ENCODE measurements at places on chromosomes 13 and 19.

DNA sequence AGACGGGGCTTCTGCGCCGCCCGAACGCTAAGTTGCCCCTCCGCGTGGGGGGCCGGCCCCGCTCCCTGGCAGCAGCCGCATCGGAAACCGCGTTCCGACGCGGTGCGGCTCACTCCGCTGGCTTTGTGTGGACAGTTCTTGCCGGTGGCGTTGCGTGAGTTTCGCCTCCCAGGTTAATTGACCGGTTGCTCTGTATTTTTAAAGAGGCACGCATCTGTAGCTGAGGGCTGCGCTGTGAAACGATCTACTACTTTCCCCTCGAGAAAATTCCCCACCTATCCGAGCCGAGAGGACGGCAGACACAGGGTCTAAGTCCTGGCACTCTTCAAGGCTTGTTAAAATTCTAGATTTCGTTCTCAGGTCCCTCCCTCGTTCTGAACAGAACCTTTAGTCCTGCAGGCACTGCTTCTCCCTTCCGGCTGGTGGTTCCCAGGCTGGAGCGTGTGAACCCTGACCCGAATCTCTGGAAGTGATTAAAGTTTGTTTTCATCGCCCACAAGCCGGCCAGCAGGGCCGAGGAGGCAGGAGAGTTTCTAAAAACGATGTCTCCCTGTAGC is 933 bp downstream of the ARHGEF7 start:
- DNase-seq, result no peak

GRCh38 chr13:95367309-95367843 is 66.1 kb upstream of the ABCC4 start:
- DNase-seq, result no peak

- DNase-seq, result no peak
Observed at GRCh38 chr19:13610039-13610691, 103.9 kb upstream of the CACNA1A start.

DNA sequence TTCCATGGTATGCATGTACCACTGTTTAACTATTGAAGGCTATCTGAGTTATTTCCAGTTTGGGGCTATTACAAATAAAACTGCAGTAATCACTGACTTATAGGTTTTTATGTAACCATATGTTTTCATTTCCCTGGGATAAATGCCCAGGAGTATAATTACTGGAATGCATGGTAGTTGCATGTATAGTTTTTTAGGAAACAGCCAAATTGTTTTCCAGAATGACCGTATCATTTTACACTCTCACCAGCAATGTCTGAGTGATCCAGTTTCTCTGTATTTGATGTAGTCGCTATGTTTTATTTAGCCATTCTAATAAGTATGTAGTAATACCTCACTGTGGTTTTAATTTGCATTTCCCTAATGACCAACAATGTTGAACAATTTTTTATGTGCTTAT is 42.0 kb downstream of the CYSLTR2 start:
- DNase-seq, result no peak

DNA sequence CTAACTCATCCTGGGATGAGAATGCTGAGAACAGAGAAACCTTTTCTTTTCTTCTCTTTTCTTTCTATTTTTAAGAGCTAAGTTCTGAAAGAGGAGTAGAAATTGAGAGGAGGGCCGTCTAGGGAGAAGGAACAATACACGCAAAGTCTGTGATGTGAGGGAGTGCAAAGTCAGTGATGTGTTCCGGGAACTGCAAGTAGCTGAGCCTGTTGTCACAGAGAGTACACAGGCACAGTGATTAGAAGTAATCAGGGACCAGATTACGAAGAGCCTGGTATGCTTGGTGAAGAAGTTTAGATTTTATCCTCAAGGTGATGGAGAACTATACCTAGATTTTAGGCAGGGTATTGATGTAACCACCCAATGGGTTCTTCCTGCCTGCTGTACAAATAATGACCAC is 32.0 kb upstream of the CXCL17 start:
- no peak for DNase-seq

GRCh38 chr13:32334671-32335070 is 19.4 kb downstream of the BRCA2 start:
- DNase-seq, result no peak

- DNase-seq, result no peak
Observed at GRCh38 chr13:47291107-47291656, 394.3 kb upstream of the HTR2A start.

GRCh38 chr13:36374063-36374462 is 27.9 kb upstream of the SPART start:
- no peak for DNase-seq

DNA sequence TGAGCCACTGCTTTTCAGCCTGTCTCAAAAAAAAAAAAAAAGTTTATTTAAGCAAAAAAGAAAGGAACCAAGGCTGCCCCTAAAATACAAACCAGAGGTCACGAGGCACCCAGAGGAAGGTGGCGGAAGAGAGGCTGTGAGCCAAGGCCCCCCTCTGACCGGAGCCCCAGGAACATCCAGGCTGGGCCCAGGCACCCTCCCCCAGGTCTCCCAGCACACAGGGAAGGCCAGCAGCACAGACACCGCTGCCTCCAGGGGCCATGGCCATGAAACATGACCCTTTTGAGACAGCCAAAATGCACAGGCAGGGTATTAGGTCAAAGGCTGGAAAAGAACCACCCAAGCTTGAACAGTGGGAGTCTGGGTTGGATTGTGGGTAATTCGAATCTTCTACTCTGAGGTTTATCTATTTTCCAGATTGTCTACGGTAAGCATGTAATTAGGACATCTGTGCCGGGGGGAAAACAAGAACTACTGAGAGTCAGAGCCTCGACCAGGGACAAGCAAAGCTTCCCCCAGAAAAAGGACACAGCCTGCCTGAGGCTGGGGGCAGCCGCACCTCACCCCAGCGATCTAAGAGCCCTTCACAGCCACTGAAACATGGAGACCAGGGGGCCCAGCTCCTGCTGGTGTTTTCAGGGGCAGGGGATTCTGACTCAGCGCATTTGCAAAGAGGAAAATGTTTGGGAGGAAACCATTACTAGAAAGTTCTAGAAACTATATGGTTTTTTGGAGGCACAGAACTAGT is 8.4 kb downstream of the PEX11G start:
- DNase-seq, result no peak

DNA sequence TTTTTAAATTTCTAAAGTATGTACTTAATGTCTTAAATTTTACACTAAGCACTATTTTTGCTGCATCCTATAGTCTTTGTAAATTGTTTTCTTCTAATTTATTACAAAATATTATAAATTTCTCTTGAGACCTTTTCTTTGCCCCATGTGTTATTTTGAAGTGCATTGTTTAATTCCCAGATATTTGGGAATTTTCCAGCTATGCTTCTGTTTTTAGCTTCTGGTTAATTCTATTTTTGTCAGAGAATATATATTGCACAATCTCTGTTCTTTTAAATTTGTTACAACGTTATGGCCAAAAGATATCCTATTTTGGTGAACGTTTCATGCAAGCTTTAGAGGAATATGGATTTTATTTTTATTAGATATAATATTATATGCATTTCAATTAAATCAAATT is 917.4 kb upstream of the MIR17HG start:
- DNase-seq, result no peak

- DNase-seq, result no peak
Observed at GRCh38 chr13:73074014-73074413, 15.2 kb downstream of the KLF5 start.

DNA sequence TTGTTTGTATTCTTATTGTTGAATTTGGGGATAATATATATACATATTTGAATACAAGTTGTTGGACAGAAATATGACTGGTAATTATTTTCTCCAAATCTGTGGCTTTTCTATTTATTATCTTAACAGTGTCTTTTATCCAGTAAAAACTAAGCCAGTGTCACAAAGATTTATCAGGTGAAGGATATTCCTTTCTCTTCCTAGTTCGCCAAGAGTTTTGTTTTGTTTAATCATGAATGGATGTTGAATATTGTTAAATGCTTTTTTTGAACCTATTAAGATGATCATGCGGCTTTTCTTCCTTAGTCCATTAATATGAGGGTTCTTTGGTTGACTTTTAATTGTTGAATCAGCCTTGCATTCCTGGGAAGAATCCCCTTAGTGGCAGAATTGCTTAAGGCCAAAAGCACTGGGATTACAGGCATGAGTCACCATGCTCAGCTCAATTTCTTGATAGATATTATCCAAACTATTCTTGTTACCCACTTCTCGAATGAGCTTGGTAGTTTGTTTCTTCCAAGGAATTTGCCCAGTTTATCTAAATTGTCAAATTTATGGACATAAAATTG is 53.3 kb downstream of the TEX26 start:
- no peak for DNase-seq

DNA sequence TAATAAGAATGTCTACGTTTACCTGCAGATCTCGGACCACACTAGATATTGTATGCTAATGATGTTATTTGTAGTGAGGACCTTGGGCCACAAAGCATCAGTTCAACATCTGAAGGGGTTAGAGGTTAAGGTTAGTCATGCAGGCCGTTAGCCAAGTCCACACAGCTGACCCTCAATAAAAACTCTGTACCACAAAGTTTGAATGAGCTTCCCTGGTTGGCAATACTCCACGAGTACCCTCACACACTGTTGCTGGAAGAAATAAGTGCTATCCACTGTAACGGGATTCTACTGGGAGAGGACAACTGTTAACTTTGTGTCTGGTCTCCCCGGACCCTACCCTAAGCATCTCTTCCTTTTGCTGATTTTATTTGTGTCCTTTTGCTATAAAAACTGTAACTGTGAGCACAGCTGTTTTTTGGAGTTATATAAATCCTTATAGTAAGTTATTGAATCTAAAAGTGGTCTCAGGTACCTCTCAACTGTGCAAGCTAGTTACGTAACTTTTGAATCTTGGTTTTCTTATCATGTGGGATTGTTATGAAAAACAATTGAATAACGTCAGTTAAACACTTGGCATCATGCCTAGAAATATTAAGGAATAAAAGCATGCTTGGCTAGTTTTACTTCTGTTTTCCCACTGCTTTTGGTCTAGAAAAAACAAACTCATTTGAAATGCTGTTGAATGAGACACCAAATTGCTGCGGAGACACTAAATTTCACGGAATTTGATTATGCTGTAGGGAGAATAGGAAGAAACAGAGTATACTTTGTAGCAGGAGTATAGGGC is 181.5 kb downstream of the DNAJC3 start:
- no peak for DNase-seq

GRCh38 chr13:112583592-112584277 is 4.2 kb downstream of the TUBGCP3 start:
- DNase-seq, result no peak

DNA sequence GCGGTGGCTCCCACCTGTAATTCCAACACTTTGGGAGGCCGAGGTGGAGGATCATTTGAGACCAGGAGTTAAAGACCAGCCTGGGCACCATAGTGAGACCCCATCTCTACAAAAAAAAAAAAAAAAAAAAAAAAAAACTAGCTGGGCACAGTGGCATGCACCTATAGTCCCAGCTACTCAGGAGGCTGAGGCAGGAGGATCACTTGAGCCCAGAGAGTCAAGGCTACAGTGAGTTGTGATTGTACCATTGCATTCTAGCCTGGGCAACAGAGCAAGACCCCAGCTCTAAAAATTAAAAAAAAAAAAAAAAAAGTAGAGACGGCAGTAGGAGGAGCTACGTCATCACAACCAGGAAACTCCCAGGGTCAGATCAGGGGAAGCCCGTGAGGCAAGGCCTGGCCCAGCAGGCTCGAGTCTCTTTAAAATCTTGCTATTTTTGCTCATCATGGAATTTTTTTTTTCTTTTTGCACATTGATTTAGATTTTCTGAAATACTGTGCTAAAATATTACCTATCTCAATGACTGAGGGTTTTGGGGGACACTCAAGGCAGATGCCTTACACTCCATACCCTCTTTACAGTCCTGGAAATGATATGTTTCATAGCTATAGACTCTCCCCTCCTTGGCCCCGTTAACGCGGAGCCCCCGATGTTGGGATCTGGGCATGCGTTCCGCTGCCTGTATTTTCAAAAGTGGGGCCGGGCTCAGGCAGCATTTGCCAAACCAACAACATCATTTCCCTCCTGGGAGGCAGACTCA is 44.4 kb upstream of the USE1 start:
- DNase-seq, result no peak

DNA sequence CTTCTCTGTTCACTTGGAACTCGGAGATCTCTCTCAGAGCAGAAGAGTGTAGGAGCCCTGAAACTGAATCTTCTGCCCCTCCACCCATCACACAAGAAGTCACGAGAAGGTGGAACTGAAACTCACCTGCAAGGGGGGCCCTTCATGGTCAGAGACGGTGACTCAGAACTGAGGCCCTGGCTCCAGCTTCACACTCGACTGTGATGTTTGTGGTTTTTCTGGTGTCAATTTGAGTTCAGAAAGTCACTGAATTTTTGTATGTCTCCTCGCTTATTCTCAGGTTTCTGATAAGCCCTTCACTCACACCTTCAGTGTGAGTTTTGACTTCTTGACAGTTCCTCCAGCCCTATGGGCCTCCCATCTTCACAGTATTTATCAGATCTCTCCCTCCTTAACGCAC is 23.1 kb downstream of the SIGLEC5 start:
- DNase-seq, result no peak

GRCh38 chr19:43610493-43610892 is 1.4 kb upstream of the SRRM5 start:
- no peak for DNase-seq

DNA sequence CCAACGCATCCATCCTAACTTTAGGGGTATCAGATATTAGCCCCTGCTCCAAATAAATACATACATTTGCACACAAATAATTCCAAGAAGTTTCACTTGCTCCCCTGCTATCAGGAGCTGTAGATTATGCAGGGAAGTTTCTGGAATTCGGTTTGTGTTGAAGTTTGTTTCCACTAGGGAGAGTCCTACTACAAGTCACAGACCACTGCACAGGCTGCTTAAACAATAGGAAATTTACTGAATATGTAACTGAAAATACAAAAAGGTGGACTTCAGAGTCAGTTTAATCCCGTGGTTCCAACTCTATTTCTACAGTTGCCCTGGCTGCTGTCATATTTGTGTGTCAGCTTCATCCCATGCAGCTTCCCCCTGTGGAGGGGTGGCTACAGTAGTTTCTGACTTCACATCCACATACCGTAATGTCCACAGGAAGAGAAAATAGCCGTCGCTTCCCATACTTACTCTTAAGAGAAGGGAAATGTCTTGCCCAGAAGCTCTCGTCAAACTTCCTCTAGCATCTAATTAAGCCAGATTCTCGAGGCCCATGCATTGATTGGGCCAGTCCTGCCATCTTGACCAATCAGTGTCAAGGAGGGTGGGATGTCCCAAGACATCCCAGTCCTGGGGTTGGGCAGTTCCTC is 286.6 kb downstream of the COG6 start:
- DNase-seq, result no peak

Data from esophagus squamous epithelium (tissue), 5 donors.